ENCODE measurements at places on chromosomes 3 and 15.

GRCh38 chr3:16511681-16512434, 1.6 kb downstream of the RFTN1 start:
- no peak for DNase-seq

- peak; percentile 28 for DNase-seq
Measured at GRCh38 chr3:42831321-42831713, 22.1 kb downstream of the ACKR2 start.

DNA sequence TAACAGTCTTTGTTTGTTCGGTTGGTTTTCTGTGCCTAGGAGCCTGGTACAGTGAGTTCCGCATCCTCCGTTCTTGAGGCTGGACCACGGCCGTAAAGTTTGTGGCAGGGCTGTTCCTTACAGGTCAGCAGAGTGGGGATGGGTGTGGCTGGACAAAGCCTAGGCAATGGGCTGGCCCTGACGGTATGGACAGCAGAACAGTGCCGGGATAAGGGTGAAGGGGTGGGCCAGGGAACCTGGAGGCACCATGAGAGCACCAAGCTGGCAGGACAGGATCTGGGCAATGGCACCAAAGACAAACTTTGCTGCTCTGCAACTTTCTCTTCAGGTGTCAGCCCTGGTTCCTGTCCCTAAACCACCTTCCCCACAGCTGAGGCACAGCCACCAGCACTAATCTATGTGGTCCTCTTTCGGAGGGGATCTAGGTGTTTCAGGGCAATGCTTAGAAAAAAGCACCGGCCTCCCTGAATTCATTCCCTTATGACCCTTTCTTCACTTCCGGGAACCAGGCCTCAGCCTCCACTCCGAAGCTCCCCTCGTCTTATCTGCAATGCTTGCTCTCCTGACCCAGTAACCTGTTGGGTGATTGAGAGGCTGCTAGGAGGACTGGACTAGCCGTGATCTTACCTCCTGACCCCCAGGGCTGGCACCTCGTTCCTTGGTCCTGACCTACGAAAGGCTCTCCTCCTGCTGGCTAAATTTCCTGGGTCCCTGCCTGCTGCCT, 54.4 kb downstream of the KLHL6 start:
- no peak for DNase-seq

DNA sequence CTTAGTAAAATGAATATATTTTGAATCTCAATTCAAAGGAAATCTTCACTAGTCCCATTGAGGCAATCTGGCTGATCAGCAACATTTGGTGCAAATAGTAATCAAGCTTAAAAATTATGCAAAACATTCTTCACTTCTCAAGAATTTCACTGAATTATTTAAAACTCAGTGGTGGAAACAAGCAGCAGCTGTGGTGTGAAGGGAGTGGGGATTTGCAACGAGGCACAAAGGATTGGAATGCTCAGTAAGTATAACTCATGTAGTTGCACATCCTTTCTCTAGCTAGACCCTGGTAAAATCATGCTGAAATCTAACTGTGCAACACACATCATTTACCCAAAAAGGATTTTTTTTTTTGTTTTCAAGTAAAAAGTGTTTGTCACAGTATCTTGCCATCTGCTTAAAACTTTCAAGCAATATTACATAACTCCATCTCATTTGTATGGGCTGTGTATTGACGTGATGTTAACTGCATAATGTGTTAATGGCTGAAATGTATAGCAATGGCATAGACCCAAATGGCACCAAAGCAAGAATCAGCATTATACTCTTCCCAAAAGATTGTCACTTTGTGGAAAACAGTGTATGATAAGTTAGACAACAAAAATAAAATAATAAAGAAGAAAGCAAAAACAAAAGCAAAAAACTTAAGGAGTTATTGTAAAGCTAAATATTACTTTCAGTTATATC, 816.6 kb downstream of the EPHA3 start:
- no peak for DNase-seq

DNA sequence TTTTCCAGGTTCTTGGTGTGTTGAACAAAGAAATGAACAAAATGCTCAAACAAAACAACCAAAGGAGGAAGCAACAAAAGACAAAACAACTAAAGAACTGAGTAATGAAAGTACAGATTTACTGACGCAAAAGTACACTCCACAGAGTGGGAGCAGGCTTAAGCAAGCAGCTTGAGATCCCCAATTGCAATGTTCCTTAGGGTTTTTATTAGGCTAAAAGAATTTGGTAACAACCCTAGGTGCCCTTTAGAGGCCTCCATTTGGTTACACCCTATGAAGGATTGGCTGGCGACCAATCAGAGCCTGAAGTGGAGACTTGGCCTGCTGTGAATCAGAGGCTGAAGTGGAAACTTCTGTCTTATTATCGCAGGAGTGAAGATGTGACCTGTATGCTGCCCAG, 243.4 kb upstream of the ATP10A start:
- no peak for DNase-seq

- no peak for DNase-seq
Measured at GRCh38 chr15:69237718-69238117, 61.0 kb upstream of the PAQR5 start.

DNA sequence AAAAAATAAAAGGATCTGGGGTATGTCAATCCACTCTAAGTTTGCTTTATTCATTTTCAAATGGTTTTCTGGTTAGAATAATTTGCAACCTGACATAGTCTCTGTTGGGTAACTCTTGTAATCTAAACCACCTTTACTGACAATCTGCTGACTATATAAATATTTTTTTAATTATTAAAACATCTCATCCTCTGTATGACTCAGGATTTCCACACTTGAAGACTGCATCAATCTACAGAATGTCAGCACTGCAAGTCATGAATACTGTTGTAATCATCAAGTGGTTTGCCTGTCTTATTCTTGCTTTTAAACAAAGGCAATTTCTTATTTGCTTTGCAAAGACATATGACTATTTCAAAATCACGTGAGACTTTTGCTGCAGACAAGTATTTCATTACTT, 42.1 kb downstream of the VGLL3 start:
- no peak for DNase-seq

DNA sequence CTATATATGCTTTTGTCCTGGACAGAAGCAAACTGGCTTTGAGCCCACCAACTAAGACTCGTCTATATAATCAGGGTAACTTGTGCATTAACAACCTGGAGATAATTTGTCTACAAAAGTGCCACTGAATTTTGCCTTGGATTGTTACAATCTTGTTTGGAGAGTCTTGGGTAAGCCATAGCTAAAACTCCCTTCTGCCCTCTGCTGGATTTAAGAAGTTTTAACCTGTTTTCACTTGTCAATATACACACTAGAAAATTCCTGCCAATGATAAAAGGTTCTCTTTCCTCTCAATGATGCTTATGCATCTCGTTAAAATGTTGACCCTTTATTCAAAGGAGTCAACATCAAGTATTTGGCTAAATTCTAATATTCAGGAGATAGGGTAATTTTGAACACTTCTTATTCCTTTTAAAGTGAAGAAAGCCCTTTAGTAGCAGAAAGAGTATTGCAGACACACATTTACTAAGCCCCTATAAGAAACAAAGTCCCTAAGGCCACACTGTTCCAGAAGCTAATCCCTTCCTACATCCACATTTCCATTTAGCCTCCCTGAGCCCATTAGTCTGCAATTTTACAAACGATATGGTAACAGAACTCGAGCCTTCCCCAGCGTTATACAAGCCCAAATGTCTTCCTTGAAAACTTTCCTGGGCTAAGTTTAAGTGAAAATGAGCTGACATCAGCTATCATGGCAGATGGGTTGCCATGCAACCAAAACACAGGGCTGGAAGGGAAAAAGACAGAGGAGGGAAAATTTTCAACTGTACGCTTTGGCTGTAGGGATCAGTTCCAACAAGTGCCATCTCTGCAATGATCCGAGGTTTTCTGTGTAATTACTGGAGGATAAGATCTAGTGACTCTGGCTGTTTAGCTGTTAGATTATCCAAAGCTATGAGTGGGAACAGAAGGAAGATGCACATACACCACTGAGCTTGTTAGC, 75.9 kb upstream of the FGF12 start:
- DNase-seq: no peak

DNA sequence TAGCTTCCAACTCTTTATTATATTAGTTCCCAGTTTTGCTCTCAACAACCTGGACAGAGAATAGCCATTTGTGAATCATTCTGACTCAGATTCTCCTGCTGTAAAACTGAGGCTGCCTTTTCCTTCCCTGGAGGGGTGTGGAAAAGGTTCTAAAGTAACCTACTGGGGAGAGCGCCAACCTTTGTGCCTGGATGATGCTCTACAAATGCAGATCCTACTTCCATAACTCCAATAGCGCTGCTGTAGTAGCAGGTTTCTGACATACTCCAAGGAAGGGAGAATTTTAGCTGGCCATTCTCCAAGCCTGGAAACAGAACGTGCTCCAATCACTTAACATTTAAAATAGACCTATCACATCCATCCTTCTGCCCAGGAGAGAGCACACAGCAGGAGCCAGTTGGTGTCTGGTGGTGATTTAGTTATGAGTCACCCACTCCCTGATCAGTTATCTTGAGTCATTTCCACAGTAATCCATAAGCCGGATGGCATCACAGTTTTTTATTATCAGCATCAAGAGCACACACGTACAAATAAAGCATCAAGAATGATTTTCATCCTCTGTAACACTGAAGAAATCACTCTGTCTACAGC, 38.3 kb downstream of the MYH15 start:
- no peak for DNase-seq

DNA sequence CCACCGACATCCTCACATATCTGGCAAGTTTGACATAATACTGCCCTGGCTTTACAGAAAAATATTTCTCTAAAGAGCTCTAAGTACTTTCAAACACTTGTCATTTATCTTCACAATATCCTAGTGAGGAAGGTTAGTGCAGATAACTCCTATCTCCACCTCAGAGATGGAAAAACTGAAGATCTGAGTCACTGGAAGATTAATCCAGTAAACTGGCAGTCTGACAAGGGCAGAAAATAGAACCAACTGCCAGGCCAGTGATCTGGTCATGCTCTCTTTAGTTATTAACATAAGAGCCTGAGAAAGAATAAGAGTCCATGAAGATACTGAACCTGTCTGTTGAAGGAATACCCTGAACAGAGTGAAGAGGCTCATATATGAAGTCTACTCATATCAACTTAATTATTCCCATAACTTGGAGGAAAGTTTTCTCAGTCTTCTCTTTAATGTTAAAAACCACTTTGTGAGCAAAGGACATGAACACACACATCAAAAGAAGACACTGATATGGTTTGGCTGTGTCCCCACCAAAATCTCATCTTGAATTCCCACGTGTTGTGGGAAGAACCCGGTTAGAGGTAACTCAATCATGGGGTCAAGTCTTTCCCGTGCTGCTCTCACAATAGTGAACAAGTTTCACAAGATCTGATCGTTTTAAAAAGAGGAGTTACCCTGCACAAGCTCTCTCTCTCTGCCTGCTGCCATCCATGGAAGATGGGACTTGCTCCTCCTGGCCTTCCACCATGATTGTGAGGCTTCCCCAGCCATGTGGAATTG, 61.4 kb downstream of the GOLIM4 start:
- no peak for DNase-seq

GRCh38 chr3:197503652-197504051, 52.1 kb downstream of the BDH1 start:
- no peak for DNase-seq

DNA sequence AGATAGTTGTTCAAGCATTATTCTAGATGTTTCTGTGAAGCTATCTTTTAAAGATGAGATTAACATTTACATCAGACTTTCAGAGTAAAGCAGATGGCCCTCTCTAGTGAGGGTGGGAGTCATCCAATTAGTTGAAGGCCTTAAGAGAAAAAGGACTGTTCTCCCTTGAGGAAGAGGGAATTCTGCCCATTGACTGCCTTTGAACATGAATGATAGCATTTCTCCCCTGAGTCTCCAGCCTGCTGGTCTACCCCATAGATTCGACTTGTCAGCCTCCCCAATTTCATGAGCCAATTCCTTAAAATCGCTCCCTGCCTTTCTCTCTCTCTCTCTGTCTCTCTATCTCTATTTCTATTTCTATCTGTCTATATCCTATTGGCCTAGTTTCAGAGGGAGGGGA, 115.5 kb downstream of the EBLN2 start:
- DNase-seq: no peak

DNA sequence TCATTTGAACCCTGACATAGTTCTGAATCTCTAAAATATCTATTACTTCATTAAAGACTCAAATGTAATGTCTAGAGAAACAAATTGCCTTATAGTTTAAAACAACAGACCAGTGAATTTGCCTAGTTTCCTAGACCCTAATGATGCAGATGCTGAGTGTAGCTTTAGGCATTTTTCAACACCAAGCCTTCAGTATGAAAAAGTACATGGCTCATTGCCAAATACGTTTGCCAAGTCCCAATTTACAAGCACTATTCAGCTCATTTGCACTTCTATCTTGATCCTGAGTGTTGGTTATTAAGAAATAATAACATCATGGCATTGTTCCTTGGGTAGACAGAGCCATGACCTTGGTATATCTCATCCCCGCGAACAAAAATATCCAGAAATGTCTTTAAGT, 46.8 kb downstream of the EOMES start:
- no peak for DNase-seq

- no peak for DNase-seq
Measured at GRCh38 chr15:93460717-93461116, 371.7 kb upstream of the RGMA start.

DNA sequence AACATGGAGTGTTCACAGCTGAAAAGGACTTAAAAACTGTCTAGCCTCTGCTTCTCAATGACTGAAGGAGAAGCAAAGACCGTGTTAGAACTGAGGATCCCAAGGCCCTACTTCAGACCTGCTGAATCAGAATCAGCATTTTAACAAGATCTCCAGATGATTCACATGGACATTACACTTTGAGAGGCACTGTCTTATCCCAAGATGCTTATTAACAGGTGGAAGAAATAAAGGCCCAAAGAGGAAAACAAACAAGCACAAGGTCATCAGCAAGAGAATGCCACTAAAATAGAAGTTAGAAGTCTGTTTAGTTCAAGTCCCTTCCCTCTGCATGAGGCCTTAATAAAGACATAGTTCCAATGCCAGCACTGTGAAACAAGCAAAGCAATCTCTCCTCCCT, 191.4 kb upstream of the BCL6 start:
- no peak for DNase-seq

DNA sequence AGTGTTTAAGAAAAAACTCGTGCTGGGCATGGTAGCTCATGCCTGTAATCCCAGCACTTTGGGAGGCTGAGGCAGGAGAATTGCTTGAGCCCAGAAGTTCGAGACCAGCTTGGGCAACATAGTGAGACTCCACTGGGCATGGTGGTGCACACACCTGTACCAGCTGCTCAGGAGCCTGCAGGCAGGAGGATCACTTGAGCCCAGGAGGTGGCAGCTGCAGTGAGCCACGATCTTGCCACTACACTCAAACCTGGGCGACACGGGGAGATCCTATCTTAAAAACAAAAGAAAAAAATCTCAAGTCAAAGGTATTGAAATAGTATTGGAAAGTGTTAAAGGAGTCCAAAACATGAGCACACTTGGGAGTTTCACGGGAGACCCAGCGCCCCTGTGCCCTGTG, 14.0 kb downstream of the KLF13 start:
- DNase-seq: no peak

All from NCI-H510A (cell line).